ENCODE measurements at places on chromosomes 12 and 14.
A peak's percentile ranks its signal among the peaks of the same experiment; 100 is the strongest.

GRCh38 chr12:11697670-11698387 lies 48.4 kb downstream of the ETV6 start:
- DNase-seq, result no peak

GRCh38 chr14:105366386-105367074 lies 31.8 kb upstream of the TEX22 start:
- DNase-seq, result no peak

DNA sequence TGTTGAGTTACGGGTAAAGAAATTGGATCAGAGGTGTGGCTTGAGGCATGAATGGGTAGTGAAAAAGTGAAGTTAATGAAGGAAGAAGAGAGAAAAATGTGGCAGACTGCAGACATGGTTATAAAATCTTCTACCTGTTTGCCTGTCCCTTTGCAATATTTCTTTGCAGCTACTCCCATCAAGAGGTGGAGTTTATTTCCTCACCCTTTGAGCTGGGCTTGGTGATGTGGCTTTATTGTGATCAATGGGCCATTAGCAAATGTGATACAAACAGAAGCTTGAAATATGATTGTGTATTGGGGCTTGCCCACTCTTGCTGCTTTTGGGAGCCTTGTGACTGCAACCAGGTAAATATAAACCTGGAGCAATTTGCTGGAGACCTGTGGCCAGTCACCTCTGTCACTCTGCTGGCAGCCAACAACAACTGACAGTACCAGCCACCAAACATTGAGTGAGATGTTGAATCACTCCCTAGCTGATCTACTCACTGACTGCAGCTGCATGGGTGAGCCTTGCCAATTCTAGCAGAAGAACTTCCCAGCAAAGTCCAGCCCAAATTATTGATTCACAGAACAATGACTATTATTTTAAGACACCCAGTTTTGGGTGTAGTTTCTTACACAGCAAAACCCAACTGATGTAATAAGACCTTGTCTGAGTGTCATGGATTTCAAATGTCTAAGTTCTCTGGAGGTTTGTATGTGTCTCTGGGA lies 151.0 kb upstream of the ATP2B1 start:
- no peak for DNase-seq

DNA sequence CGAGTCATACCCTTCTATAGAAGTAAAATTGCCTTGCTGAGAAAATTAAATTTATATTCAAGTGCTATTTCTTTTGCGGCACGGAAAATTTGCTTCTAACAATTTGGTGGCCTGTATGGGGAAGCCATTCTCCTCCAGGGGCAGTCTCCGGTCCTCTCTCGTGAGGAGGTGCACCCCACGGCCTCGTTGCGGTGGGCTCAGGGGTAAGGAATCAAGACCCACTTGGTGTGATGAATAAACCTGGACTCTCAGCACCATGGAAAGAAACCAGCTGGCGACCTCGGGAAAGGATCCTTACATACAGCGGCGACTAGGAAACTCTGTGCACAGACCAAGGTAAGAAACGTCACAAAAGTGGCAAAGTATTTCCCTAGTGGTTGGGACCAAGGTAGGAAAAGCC lies 252.9 kb downstream of the DPY19L2 start:
- DNase-seq, result no peak

DNA sequence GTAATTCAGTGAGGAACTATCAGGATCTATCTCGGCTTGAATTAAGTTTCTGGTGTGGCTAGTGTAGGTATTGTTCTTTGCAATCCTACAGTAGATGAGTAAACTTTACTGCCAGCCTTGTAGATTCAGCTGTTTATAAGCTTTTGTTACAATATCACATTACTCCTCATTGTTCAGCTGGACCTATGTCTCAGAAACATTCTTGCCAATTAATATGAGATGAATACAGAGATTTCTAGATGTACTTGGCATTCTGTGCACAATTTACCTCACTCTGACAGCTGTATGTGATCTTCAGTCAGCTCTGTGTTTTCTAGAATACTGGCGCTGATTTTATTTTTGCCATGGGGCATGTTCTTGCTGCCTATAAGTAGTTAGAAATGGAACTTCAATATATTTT lies 55.7 kb downstream of the METTL25 start:
- DNase-seq, result no peak

DNA sequence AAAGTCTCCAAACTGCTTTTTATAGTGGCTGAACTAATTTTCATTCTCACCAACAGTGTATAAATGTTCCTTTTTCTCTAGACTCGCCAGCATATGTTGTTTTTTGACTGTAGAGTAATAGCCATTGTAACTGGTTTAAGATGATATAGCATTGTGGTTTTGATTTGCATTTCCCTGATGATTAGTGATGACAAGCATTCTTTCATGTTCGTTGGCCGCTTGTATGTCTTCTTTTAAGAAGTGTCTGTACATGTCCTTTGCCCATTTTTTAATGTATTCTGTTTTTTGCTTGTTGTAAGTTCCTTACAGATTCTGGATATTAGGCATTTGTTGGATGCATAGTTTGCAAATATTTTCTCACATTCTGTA lies 404.9 kb downstream of the FLRT2 start:
- no peak for DNase-seq

DNA sequence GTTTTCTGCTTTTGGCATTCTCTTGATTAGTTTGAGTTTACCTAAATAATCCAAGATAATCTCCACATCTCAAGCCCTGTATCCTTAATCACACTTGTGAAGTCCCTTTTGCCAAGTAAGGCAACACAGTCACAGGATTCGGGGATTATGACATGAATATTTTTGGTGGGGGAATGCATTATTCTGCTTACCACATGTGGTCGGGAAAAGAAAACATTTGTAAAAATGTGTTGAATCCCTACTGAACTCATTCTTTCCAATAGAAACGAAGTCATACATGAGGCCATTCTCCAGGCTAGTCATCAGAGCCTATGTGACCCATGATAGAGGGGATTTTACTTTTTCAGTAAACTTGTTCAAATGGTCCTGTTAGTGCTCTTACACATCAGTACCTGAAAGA lies 58.5 kb upstream of the PRICKLE1 start:
- no peak for DNase-seq

DNA sequence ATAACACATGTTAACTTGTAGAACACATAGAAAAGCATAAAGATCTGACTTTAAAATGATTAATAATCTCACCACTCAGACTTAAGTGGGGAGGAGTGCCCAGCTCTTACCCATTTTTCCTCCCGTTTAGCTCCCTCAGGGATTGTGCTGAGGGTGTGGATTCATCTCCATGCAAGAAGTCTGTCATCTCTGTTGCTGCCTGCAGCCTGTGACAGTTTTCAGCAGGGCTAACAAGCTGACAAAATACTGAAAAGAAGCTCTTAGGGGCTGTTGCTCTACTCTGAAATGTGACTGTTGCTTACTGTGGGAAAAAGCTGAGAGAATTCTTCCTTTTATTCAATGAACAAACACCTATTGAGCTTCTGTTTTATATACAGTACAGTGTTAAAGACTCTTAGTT lies 216.2 kb downstream of the CPNE8 start:
- DNase-seq, result no peak

GRCh38 chr12:123675436-123675835 lies 4.5 kb downstream of the TCTN2 start:
- DNase-seq, result no peak

GRCh38 chr14:50095895-50096294 lies 20.5 kb downstream of the VCPKMT start:
- DNase-seq, result no peak

DNA sequence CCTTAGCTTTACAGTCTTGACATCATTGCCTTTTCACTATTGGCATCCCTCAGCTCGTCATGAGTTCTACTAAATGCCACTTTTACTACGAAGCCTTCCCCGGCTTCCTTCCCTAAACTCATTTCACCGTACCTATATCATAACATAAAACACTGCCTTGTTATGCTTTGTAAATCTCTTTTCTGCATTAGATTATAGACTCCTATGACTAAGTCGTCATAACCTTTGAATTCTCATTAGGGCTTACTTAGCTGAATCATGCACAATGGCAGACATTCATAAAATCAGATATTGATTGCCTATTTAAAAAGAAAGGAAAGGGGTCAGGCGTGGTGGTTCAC lies 21.0 kb downstream of the BTG1 start:
- DNase-seq, result no peak

GRCh38 chr14:50501642-50502041 lies 30.7 kb downstream of the MAP4K5 start:
- no peak for DNase-seq

GRCh38 chr14:81144824-81145603 lies 75.7 kb downstream of the GTF2A1 start:
- DNase-seq, result no peak

- no peak for DNase-seq
These were observed 8.2 kb upstream of the ZNF740 start for GRCh38 chr12:53172352-53172751.

DNA sequence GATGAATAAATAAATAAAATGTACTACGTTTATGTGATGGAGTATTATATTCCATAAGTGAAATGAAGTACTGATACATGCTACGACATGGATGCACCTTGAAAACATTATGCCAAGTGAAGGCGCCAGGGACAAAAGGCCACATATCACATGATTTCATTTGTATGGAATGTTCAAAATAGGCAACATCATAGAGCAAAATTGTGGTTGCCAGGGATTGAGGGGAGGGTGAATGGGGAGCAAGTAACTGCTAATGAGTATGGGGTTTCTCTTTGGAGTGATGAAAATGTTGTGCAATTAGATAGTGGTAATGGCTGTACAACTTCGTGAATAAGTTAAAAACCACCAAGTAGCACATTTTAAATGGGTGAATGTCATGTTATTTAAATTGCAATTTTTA lies 132.8 kb downstream of the SLC38A4 start:
- DNase-seq, result no peak

DNA sequence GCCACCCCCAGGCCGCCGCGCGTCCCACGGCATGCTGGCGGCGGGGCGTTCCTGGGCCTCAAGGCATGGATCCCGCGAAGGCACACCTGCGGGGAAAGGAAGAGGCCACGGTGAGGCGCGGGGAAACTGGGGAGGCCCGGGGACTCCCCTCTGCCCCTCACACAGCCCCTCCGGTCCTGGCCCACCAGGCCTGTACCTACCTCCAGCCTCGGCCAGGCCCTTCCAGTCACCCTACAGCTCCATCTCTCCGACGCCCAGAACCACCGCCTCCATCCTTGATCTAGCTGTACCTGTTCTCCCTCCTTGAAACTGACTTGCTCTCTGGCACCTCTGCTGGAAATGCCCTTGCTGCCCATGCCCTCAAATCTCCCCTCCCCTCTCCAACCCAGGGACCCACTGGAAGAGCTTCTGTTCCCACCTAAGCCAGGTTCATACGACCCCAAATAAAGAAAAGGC lies 1.7 kb downstream of the ANKRD9 start:
- DNase-seq, result no peak

GRCh38 chr12:55703288-55703687 lies 4.4 kb downstream of the ITGA7 start:
- no peak for DNase-seq

GRCh38 chr12:6193853-6194815 lies 6.1 kb upstream of the CD9 start:
- DNase-seq, result peak; percentile 63

DNA sequence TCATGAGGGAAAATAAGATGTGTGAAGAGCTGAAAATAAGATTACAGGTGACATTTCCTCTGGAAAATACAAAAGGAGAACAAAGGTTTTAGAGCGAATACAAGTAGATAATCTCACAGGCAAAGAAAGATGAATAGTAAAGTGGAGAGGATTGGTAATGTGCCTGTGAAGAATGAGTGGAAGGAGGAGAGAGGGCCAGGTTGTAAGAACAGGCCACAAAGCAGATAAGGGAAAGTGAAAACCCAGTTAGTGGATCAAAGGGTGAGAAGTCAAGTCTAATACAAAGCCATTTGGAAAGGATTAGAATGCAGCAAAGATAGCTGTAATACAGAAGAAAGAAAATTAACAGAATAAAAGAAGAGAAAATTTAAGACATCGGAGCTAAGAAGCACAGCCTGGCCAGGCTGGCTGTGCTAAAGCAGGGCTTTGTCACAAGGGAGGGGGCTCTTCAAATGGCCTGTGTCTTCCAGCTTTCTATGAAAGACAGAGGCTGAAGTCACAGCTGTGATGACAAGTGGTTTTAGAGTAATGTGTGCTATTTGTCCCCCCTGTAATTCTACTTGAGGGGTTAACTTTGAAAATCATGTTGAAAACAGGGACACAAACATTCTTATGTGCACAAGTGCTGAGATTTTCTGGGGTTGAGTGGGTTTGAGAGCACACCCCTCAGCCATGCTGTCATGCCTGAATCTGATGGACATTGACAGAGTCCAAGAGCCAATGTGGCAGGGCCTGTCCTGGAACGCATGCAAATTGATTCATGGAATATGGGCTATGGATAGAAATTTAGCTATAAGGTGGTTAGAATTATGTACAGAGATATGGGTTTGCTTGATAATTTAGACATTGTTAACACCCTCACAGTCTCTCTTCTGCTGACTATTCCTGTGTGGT lies 344.5 kb upstream of the NAV3 start:
- no peak for DNase-seq

- DNase-seq, result no peak
These were observed 17.1 kb upstream of the TBX3 start for GRCh38 chr12:114701104-114701414.

DNA sequence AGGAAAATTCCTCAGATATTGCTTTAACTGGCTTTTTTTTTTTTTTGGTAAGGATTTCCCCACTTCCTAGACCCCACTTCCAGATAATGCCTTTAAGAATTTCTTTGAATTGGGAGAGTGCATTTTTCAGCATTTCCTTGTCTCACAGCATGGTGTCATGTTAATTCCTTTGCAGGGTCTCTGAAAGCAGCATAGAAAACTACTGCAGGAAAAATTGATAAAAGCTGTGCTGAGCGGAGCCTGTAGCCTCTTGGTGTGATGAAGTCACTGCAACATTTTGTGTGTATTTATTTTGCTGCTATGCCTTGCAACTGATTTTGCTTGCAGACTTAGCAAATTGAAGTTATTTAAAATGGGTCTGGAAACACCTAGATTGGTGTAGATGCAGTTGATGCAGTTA lies 2.7 kb downstream of the ANO4 start:
- DNase-seq, result no peak

GRCh38 chr14:99215277-99215676 lies 56.7 kb downstream of the BCL11B start:
- no peak for DNase-seq

- DNase-seq, result no peak
These were observed 452.8 kb downstream of the AACS start for GRCh38 chr12:125518074-125518473.

- no peak for DNase-seq
These were observed 8.7 kb downstream of the CLIP1 start for GRCh38 chr12:122413516-122414404.

DNA sequence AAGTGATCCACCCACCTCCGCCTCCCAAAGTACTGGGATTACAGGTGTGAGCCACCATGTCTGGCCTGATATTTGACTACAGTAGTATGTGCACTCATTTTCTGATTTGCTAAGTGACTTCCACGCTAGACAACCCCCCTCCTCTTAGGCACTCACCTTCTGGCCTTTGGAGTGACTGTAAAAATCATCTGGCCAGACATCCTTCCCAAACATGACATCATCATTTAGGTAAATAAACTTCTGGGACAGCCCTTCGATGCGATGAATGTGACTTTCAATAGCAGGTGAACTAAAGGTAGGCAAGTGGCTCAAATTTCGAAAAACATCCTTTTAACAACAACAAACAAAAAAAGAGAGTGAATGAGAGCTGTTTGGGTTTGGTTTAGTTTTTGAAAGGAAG lies 30.6 kb upstream of the SYCP3 start:
- no peak for DNase-seq

- no peak for DNase-seq
These were observed 128.2 kb downstream of the RGS6 start for GRCh38 chr14:72060460-72060859.

GRCh38 chr14:101256266-101256665 lies 305.0 kb upstream of the DIO3 start:
- DNase-seq, result no peak
